ENCODE measurements at places on chromosomes 3 and 15.

GRCh38 chr3:119420196-119420595 lies 43.2 kb downstream of the TMEM39A start:
- DNase-seq, result no peak

DNA sequence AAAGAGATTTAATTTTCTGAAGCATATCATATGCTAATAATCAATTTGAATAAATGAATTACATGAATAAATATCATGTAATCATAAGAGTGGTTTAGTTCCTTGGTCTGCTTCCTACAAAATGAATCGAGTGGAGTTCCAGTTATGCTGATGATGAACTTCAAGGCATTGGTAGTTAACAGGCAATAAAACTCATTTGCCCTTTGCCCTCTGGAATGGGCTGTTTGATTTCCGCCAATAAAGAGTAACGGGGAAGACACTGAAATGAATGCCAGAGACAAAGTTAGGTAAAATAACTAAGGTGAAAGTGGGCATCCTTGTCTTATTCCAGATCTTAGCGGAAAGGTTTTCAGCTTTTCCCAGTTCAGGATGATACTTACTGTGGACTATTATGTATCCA lies 90.1 kb downstream of the C3orf38 start:
- no peak for DNase-seq

DNA sequence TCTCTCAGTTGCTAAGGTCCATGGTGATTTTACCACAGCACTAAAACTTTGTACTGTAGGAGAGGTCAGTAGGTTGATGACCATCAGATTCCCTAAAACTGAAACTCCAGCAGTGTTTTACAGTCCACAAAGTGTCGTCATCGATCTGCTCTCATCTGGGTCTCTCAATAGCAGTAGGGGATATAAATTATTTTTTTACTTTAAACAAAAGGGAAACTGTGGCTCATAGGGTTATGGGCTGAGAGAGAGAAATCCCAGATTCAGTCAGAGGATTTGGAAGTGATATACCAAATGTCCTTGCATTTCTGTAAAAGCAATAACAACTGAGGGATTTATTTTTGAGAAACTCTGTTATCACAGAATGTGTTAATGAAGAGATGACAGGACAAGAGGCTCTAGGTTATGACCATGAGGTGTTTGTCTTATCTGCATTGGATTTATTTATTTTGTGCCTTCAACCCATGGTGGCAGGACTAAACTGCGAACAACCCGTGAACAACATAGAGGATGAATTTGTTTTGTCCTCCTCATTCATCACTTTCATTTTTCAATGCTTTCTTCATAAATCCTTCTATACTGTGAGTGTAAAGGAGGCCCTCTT lies 869.7 kb downstream of the OTOL1 start:
- no peak for DNase-seq

GRCh38 chr3:135271177-135272025 lies 476.3 kb downstream of the EPHB1 start:
- no peak for DNase-seq

DNA sequence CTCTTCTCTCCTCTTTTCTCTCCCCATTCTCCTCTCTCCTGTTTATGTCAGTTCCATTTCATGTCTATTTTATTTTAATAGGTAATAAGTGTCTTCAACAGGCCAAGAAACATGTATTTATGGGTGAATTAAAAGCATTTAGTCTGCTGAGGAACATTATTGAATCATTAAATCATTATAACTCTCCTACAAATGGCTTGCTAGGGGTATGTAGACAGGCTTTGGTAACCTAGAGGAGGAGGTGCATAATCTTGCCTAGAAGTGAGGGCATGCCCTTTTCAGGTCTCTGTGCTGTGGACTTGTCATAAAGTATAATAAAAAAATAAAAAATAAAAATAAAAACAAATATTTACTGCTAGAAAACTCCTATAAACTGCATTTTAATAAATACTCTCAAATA lies 88.9 kb upstream of the SNTN start:
- DNase-seq, result no peak

GRCh38 chr3:69250014-69250413 lies 127.6 kb upstream of the LMOD3 start:
- DNase-seq, result peak; percentile 17

- DNase-seq, result no peak
These were observed 21.3 kb downstream of the VGLL3 start for GRCh38 chr3:86969500-86970189.

- DNase-seq, result no peak
These were observed 732 bp upstream of the GCSAM start for GRCh38 chr3:112133626-112134334.

Data from stimulated activated CD4-positive, alpha-beta T cell treated with anti-CD3 and anti-CD28 coated beads, Interleukin-1b, Interleukin-23, amount 100 ng/mL, for 1 hour (primary cell).